ENCODE measurements at places on chromosomes 3 and 15.

DNA sequence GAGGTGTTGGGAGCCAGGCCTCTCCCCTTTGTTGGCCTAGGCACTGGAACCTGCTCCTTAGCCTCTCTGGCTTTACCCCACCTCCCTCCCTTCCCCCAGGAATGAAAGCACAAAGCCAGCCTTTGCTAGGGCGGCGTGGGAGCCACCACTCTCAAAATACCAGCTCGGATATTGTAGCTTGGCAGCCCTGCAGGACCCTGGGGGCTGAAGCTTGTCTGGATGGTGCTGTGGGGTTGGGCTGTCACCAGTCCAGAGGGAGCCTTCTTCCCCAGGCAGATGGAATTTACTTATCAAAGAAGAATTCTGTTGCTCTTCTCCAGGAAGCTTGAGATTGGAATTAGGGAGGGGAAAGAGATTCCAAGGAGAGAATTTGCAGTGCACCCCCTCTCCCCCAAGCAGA lies 14.9 kb upstream of the GRM2 start:
- no peak for DNase-seq

DNA sequence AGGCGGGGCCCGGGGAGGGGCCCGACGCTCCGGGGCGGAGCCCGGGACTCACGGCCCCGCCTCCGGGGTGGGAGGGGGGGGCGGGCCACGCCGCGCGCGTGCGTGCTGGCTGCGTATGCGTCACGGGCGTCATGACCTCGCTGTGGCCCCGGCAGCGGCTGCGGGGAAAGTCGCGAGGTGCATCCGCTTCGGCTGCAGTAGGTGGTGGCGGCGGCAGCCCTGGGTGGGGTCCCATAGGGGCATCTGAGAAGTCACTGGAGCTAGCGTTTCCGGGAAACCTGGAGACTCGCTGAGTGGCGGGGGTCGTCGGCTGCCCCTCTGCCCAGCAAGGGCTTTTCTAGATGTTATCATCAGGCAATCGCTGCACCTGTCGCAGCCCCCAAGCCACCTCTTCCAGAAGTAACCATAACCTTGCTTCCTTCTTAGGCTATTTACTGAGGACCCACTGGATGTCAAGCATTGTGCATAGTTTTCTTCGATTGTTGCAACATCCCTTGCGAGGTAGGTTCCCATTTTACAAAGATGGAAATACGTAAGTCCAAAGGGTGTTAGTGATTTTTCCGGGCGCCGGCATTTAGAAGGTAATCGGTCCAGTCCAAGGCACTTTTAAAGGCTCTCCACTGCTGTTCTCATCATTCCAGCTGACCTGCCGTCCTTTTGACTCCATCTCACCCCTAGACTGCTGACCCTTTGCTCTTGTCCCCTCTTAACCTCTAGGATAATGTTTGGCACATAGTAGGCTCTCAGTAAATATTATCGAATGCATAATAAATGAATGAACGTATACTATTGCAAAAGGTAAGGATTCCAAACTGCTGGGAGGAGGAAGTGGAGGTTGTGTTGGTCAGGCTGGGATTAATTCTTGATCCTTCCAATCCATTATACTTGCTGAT lies at the start of gene GDPGP1:
TSS of gene GDPGP1 (plus strand) at position 114 of the 893 bp plus-strand sequence. CDS start 6,700 bp downstream, outside the sequence.
- no peak for DNase-seq

- DNase-seq = no peak
Observed at GRCh38 chr3:6097556-6097955, 763.4 kb upstream of the GRM7 start.

GRCh38 chr3:170352936-170353335 lies 4.6 kb upstream of the SKIL start:
- no peak for DNase-seq

DNA sequence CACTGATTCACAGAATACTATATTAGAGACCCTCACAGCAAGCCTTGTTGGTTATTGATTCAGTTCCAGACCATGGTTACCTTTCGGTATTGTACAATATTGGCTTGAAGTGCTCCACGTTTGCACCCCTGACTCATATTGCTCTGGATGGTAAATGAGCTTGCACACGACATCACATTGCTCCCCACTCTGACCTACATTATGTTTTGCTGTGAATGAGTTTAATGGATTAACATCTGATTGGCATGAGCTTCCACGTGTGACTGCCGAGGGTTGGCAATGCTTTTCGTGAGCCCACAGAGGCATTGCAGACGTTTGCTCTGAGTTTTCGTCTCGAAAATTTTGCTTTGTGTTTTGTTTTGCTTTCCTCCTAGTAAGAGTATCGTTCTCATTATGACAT lies 225.8 kb upstream of the ICE2 start:
- no peak for DNase-seq
